ENCODE measurements at places on chromosomes 6 and 20.

GRCh38 chr20:54680872-54681619 is 205.7 kb downstream of the DOK5 start:
- no peak for DNase-seq

GRCh38 chr20:57930351-57930750 is 220.5 kb upstream of the PMEPA1 start:
- no peak for DNase-seq

- DNase-seq = no peak
Measured at GRCh38 chr20:45467861-45468260, 1.7 kb upstream of the WFDC2 start.

DNA sequence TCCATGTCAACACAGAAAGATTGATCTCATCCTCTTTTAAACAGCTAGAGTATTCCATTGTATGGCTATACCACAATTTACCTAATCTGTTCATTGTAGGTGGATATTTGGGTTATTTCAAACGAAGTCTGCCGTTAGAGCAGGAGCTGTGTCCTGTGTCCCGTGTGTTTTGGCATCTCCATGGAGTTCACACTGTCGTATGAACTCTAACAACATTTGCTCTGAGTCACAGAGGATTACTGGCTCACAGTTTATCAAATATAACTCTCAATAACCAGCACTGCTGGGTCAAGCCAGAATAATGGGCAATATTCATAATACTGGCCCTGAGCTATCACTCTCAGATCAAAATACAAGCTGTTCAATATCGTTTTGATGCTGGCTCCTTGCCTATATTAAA is 16.4 kb downstream of the TRAM2 start:
- no peak for DNase-seq

GRCh38 chr6:52310932-52311331 is 26.4 kb upstream of the MCM3 start:
- DNase-seq = peak; percentile 76

DNA sequence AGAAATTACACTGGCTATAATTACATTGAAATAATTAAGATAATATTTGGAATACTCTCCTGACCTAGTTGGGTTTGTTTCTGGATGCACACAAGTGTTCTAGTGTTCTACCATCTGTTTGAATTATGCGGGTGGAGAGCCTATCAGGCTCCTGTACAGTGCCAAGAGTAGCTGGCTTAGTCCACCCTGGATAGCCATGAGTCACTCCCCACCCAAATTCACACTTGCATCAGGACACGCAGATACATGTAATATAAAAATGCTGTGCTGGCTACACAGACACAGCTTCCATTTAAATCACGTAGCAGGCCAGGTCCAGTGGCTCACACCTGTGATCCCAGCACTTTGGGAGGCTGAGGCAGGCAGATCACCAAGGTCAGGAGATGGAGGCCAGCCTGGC is 686.2 kb upstream of the SLC35B3 start:
- DNase-seq = no peak

DNA sequence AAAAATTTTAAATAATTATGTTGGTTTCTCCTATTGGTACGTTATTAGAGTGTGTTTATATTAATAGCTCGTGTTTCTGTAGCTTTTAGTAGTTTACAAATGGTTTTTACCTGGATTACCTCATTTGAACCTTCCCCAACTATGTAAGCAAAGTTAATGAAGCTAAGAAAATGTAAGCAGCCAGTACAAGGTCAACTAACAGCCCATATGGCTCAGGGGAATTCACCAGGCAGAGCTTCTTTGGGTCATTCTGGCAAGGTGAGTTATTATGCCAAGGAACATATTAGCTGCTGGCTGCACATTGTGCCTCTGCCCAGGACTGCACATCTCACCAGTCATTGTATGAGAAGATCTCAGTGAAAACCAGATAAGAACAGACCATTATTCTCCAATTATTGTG is 27.0 kb upstream of the MARCKS start:
- DNase-seq = no peak

DNA sequence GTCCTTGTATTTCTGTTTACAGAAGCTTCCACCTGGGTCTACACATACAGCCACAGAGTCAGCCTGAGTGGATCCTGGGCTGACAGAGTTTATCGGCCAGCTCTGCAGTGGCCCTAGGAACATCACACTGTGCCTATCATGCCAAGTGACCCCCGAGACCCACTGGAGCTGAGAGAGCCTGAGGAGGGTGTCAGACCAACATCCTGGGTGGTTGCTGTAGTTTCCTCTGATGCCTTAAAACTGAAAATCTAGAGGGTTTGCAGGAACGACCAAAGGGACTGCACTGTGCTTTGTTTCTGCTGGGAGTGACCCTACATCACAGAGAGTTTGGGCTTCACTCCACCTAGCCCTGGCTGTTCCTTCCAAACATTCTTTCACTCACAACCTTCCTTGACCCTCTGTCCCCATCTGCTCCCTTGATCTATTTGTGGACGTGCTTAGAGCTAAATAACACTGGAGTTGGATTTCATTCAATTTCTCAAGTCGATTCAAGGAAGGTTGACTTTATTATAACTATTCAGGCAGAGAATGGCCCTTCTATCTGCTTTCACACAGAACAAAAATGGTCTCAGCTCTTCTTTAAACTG is 18.1 kb downstream of the MYLK4 start:
- no peak for DNase-seq

GRCh38 chr20:43540673-43541060 is 18.2 kb upstream of the SGK2 start:
- DNase-seq = no peak
